ENCODE measurements at places on chromosomes 3 and 15.

DNA sequence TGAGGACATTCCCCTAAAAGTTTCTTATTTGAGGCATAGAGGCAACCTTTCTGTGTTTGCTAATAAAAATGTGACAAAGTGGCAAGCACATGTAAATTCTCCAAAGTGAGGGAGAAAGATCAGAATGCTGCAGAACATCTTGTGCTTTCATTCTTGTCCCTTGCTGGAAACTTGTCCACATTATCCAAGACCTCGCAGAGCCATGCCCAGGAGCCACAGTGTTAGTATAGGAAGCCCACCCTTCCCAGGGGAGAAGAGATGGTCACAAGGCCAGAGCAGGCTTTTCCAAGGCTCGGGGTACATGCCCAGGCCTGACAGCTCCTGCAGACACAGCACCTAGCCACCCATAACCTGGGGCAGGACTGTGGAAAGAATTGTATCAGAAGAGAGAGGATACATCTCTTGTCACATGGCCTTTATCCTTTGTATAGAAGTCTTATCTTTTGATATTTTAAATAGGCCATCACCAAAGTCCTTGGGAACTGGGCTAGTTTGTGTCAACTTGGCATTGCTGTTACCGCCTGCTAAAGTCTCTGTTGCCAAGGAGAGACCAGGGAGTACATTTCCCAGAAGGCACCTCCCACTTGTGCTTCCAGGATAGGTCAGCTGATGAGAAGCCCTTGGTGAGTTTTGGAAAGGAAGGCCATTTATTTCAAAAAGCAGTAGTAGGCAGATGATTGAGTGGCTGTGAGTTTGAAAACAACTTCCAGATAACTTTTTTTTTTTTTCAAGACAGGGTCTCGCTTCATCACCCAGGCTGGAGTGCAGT, 10.5 kb downstream of the DLEC1 start:
- no peak for DNase-seq

DNA sequence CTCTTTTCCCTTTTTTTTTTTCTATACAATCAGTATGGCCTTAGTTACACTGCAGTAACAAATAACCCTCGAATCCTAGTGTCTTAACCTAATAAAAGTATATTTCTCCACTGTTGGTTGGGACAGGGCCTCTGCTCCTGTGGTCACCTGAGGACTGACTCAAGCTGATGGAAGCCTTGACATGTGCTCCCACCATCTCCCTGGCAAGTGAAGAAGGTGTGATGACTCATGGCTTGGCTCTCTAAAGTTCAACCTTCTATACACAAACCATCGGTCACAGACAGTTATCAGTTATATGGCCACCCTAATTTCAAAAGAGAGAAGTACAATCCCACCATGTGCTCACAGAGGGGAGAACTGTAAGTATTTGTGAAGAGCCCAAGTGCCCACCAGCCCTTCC, 65.8 kb upstream of the CACNA2D3 start:
- no peak for DNase-seq

- DNase-seq = no peak
Observed at GRCh38 chr3:59481776-59482400, 432.1 kb upstream of the CFAP20DC start.

- peak; percentile 25 for DNase-seq
Observed at GRCh38 chr3:38137615-38138348, 679 bp upstream of the MYD88 start.

DNA sequence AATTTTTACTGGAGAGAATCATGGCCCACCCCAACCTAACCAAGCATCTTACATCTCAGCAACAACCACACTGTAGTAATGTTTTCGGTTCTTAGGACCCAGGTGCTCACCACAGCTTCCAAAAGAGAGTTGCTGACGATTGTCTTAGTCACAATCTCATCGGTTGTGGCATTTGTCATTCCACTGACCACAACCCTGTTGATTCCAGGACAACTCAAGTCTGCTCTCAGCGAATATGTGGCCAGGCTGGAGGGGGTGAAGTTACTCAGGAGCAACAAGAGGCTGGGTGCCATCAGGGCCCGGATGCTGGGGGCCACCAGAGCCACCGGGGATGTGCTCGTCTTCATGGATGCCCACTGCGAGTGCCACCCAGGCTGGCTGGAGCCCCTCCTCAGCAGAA, 25.9 kb downstream of the GALNT15 start:
- no peak for DNase-seq

DNA sequence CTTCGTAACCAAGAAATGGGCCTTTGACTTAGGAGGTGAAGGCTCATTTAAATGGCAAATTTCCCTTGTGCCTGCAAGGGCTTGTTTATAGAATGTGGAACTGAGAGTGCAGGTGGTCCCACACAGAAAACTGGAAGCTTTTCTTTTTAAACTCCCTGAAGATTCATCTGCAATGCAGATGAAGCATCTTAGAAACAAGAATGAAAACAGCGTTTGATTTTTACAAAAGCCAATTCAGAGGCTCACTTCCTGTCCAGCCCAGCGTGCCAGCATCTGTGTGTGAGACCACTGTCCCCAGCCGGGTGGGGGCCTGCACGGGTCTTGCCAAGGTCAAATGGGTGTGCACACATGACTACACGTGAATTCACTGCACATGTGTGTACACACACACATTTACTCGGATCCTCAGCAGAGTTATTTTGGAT, 94.7 kb downstream of the LINGO1 start:
- no peak for DNase-seq
